ENCODE measurements at places on chromosomes 6 and 20. TPM values are rescaled to one million over a fixed set of nuclear protein-coding genes. Genes with fewer than 3 reads are reported as not detected.

Gene FABP7
- total RNA-seq, result not detected

GRCh38 chr6:79650950-79651349 is 19.8 kb downstream of the SH3BGRL2 start:
- DNase-seq, result no peak

Gene GPR6
- not detected for total RNA-seq

DNA sequence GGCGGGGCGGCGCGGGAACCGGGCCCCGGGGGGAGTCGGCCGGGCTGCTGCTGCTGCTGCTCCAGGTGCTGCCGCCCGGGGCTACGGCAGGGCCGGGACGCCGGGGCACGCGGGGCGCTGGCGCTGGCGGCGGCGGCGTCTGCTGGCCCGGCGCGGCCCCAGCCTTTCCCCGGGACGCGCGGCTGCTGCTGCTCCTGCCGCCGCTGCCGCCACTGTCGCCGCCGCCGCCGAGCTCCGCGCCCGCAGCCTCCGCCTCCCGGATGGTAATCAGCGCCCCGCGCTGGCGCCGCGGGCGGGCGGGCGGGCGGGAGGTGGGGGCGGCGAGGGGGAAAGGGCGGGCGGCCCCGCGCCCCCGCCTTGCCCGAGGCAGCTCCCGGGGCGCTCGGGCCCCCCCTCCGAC is 306 bp downstream of the EBF4 start:
- no peak for DNase-seq

Gene GINS1
- 37.1 TPM for total RNA-seq

DNA sequence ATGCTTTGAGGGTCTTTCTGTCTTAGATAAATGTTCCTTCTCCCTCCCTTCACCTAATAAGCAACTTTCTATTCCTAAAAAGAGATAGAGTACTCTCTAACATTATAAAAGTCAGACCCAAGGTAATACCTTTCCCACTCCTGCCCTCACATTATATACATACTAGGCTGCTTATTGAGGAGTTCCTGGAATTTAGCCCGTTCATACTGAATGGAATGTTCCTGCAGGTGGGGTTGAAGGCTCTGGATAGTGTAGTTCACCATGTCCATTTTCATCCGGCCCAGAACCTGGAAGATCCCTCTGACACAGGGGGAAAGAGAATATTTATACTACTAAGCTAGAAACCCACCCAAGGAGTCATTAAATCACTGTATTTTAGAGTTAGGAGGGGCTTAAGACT is 20.4 kb downstream of the TCP11 start:
- DNase-seq, result no peak

GRCh38 chr6:21235162-21235561 is 358.4 kb upstream of the SOX4 start:
- DNase-seq, result no peak

DNA sequence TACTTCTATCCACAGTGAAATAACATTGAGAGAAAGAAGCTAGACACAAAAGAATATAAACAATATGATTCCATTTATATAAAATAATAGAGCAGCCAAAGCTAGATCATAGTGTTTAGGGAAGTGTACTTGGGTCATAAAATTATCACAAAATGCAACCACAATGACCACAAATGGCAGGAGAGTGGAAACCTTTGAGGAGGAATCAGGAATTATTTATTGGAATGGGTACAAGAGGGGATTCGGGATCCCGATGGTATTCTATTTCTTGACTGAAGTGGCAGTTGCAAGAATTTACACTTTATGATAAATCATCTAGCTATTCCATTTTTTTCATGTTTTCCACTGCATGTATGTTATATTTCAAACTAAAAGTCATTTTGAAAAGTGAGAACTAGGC is 76.1 kb downstream of the IPCEF1 start:
- no peak for DNase-seq

DNA sequence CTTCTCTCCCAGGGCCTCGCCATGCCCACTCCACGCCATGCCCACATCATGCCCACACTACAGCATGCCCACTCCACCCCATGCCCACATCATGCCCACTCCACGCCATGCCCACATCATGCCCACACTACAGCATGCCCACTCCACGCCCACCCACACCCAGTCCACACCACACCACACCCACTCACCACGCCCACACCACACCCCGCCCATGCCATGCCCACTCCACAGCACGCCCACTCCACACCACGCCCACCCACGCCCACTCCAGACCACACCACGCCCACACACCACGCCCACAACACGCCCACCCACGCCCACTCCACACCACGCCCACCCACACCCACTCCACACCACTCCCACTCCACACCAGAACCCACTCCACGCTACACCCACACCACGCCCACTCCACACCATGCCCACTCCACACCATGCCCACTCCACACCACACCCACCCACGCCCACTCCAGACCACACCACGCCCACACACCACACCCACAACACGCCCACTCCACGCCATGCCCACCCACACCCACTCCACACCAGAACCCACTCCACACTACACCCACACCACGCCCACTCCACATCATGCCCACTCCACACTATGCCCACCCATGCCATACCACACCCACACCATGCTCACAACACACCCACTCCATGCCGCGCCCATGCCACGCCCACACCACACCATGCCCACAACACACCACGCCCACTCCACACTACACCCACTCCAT is 88.6 kb downstream of the ERMARD start:
- no peak for DNase-seq

- no peak for DNase-seq
Observed at GRCh38 chr6:121816906-121817540, 381.6 kb downstream of the GJA1 start.

Gene VNN1
- total RNA-seq, result 0.23 TPM

- DNase-seq, result no peak
Observed at GRCh38 chr6:13367396-13367795, 39.1 kb upstream of the TBC1D7 start.

- no peak for DNase-seq
Observed at GRCh38 chr6:149211046-149211571, 106.4 kb upstream of the TAB2 start.
